ENCODE measurements at places on chromosomes 12 and 14.

- no peak for DNase-seq
Observed at GRCh38 chr12:119841433-119842210, 35.5 kb downstream of the CIT start.

GRCh38 chr12:12336049-12336411 lies 14.0 kb downstream of the MANSC1 start:
- DNase-seq = no peak

DNA sequence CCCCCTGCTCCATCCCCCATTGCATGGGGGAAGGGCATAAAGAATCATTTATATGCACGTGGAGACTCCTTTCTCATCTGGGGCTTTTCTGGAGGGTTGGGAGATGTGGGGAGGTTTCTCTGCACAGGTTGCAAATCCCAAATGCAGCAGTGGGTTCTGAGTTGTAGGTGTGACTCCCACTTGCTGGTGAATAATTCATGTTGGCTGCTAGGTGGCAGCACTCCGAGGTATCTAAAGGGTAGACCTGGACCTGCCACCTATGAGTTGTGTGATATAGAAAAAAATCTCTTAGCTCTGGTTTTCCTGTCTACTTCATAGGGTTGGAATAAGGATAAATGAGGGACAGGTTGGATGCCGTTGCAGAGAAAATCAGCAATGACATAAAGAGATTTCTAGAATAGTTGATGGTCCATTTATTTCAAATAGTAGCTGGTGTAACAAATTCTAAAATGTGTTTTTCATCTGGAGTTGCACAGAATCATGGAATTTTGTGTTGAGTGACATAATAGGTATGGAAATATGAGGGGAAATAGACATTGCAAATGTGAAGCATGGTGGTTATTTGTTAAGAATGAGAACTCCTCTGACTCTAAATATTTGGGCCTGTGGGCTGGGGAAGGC lies 4.6 kb downstream of the MARCHF9 start:
- no peak for DNase-seq

DNA sequence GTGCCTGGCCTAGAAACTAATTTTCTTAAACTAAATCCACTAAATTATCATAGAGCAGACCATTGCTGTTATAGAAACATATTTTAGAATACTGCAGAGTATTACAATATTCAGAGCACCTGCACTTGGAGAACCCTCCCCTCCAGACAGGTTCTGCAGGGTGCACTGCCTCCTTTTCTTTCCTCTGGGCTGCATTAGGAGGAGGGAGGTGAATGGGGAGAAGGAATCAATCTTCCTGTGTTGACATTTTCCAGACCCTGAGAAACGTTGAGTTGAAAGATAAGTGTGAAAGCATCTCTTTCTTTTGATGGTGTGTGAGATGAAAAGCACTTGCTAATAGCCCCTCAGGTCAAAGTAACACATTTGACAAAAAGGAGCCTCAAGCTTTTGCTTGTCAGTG lies 7.3 kb downstream of the SYNE2 start:
- no peak for DNase-seq

GRCh38 chr12:15013634-15014179 lies 40.9 kb downstream of the PDE6H start:
- DNase-seq = no peak

DNA sequence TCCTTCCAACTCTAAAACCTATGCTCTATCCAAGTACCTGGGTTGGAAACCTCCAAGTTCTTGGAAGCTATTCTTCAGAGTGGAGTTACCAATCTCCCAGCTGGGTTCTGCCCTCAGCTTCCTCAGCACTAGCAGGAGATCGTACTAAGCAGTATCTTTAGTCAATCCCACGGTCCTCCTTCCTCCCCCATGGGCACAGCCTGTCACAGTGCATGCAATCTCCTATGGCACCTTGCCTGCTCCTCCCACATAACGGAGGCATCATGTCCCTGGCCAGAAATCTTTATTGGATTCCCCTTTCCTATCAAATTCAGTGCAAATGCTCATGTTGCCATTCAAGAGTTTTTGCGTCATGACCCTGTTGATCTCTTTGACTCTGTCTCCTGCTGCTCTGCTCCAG lies 5.4 kb upstream of the LPAR5 start:
- no peak for DNase-seq

- no peak for DNase-seq
Observed at GRCh38 chr14:84882830-84883229, 647.1 kb upstream of the FLRT2 start.

Data from stimulated activated CD4-positive, alpha-beta T cell treated with anti-CD3 and anti-CD28 coated beads, Interleukin-1b, Interleukin-23, amount 100 ng/mL, for 1 hour (primary cell).